ENCODE measurements at places on chromosomes 12 and 14. TPM values are rescaled to one million over a fixed set of nuclear protein-coding genes. Genes with fewer than 3 reads are reported as not detected.

The CMA1 gene
- not detected for total RNA-seq

The REM2 gene
- total RNA-seq: not detected

The SLCO1B1 gene
- total RNA-seq: not detected

The PKP2 gene
- total RNA-seq: 1.3 TPM

The TEX22 gene
- total RNA-seq: under 0.01 TPM

The KRT73 gene
- not detected for total RNA-seq

The DPF3 gene
- 0.38 TPM for total RNA-seq
